Activated CD4-positive, alpha-beta T cell treated with anti-CD3 and anti-CD28 coated beads, Interleukin-2, amount 10 ng/mL, durations not matched to agents 24 days and 14 days (primary cell): ENCODE measurements at places on chromosomes 13 and 19. TPM values are rescaled to one million over a fixed set of nuclear protein-coding genes. Genes with fewer than 3 reads are reported as not detected.

- DNase-seq, result no peak
Measured at GRCh38 chr13:42707586-42707985, 73.8 kb upstream of the FAM216B start.

NKG7 gene
- total RNA-seq, result 363 and 379 TPM in 2 replicates

PROZ gene
- not detected in 2 replicates for total RNA-seq

DNA sequence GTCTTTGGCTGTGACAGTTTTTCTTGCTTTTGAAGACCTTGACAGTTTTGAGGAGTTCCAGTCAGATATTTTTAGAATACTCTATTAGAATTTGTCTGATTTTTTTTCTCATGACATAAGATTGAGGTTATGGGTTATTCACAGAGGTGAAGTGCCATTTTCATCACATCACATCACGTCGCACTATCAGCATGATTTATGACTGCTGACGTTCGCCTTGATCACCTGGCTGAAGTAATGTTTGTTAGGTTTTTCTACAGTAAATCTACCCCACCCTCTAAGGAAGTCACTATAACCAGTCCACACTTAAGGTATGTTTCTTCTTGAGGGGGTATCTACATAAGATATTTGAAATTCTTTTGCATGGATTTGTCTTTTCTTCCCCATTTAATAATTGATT is 169.7 kb downstream of the NDFIP2 start:
- no peak for DNase-seq
